Keratinocyte (primary cell): ENCODE measurements at places on chromosomes 16 and 17.

DNA sequence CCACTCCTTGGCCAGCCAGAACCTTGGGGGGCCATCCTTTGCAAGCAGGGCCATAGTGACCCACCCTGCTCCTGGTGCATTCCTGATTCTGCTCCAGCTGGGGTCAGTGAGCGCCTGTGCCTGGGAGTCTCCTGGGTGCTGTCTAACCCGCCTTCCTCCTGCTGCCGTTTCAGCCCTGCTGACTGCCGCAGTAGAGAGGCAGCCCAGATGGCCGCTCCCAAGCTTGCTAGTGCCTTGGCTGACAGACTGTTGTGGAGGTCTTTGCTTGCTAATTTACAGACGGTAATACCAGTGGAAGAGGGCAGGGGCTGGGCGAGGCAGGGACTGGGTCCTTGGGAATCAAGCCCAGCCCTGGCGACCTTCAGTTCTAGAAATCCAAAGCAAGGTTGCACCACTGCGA lies 99.6 kb downstream of the SOCS1 start:
- no peak for DNase-seq

- DNase-seq: no peak
Measured at GRCh38 chr16:27238016-27238587, 30.5 kb downstream of the NSMCE1 start.

DNA sequence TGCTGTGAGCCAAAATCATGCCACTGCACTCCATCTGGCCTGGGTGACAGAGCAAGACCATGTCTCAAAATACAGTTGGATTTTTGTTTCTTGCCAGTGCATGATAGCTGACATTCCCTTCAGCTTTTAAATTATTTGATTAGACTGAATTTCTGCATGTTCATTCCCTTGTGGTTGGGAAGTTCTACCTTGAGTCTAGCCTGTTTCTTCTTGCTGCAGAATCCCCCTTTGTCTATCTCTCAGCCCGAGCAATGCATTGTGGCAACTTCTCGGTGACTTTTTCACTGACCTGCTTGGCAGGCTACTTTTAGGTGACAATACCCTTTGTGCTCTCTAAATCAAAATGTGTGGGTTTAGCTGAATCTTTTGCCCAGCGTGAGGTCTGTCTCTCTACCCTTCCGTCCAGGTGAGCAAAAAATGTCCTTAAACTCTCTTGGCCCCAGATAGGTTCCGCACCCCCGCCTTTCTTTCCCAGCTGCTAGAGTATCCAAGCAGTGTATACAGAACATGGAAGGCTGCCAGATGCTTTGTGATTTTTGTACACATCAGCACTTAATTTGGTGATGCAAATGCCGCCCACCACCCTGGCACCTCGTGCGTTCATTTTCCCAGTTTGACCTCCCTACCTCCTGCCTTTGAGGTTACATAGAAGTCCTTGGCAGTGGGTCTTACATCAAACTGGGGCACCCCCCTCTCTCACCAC lies 130.2 kb downstream of the ABCC6 start:
- DNase-seq: no peak

DNA sequence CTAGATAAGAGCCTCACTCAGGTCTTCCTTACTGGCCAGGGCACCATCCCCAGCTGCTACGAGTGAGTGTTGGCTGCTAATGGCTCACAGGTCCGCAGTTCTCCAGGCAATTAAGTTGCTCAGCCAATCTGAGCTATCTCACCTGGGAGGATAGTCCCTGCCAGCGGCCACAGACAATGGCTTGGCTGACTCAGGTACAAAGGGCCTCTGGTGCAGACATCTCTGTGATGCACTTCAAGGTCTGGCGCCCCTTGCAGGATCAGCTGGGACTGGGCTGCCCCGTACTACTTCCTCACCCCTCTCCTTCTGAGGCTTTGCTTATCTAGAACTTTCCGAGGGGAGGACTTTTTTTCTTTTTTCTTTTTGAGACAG lies 49.2 kb upstream of the EMP2 start:
- DNase-seq: no peak

DNA sequence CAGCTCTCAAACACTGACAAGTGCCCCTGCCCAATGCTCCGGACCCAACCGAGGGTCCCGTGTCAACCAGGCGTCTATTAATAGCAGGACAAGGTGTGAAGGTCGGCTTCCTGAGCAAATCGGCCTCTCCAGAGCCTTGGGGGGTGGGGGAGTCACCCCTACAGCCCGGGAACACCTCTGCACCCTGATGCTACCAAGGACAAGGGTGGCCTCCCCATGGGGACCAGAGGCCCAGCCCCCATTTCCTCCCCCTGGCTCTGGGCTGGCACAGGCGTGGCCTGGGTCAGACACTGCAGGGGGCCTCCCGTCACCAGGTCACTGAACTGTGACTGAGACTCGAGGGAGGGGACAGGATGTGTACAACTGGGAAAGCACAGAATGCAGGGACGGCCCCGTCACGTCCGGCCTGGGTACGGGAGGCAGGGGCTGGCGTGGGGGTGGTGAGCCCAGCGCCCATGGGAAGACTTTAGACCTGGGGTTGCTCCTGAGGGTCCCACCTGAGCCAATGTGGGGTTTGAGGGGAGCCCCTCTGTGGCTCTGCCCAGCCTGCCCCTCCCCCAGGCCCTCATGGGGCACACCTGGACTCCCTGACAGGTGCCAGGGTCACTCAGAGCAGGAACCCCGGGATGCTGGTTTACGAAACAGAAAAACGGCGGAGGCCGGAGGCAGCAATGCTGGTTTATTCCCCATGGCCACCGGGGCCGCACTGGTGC lies 579 bp upstream of the CYBA start:
- DNase-seq: no peak

DNA sequence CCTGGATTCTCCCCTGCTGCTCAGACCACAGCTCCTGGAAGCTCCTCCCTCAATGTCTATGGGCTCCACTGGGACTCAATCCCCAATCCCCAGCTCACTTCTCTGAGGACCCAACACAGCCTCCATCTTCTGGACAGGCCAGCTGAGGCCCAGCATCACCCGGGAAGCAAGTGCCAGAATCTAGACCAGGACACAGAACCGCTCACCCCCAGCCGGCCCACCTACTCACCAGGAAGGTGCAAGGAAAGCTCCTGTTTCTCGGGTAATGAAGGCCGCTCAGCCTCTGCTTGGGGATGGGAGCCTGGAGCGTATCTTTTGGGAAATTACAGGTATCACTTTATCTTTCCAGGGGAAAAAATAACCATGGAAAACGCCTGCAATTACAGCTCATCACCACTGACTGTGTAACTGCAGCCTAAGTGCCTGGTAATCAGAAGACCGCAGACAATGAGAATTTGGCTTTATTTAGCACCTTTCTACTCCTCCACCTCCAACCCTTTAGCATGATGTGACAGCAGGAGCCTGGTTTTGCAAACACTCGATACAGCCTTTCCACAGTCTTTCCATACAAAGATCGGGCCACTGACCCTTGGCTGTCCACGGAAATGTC lies 49.6 kb upstream of the RPL38 start:
- DNase-seq: no peak

DNA sequence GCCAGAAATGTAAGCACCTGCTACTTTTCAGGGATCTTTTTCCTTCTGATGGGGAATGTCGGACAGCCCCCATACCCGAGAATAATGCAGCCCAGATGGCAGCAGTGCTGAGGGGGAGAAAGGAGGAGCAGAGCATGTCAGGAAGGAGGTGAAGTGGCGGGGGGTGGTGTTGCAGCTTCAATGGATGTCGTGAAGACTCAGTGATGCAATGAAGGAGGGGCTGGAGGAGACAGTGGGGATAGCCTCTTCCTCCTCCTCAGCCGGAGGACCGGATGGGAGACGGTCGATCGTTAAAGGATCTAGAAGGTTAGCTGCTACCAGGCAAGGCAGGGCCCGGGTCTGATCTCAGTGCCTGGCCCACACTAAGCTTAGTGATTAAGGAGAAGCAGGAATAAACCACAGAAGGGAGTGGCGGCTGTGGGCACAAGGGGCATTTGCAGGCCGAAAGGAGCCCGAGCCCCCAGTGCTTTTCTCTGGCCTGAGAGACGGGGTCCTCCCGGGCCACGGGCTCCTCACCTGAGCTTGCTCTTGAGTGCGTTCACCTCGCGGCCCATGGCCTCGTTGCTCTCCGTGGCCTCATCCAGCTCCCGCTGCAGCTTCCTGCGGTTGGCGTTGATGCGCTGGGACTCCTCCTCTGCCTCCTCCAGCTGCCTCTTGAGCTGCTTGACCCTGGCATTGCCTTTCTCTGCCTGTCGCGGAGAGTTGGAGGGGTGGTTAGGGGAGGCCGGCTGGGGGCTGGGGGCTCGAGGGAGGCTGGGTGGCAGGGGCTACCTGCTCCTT lies 64.5 kb downstream of the NDE1 start:
- DNase-seq: no peak

DNA sequence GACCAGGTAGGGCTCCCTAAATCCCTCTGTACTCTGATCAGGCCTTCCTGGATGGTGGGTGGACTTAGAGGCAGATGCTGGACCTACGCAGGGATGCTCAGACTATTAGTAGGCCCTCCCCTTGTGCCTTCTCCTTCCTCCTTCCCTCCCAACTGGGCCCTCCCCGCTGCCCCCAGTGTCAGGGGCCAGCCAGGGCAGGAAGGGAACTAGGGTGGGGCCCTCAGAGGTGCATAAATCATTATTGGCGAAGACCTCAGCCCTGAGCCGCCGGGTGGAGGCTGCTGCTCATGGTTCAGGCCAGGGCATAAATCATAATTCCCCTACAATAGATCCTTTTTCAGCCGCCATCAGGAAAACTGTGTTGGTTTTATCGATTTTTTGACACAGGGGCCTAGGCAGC lies 81.4 kb downstream of the MRM1 start:
- DNase-seq: no peak

GRCh38 chr16:73428121-73428520 lies 380.2 kb upstream of the ZFHX3 start:
- no peak for DNase-seq

DNA sequence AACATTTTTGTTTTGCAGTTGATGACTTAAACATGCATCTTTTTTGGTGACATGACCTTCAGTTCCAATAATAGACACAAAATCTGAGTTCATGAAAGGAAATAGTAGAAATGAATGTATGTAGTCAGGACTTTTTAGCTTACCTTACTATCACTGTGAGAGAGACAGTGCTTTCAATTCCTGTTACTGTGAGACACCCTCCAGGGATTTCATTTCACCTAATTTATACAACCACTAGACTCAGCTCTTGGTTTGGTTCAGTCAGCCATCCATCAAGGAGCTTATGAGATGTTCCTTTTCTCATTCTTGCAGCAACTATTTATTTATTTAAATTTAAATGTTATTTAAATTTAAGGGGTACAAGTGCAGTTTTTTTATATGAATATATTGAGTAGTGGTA lies 77.9 kb downstream of the MAP2K4 start:
- no peak for DNase-seq

GRCh38 chr17:79992649-79993389 lies 42.9 kb downstream of the TBC1D16 start:
- DNase-seq: no peak

GRCh38 chr17:56325313-56326000 lies 172.2 kb downstream of the ANKFN1 start:
- no peak for DNase-seq

DNA sequence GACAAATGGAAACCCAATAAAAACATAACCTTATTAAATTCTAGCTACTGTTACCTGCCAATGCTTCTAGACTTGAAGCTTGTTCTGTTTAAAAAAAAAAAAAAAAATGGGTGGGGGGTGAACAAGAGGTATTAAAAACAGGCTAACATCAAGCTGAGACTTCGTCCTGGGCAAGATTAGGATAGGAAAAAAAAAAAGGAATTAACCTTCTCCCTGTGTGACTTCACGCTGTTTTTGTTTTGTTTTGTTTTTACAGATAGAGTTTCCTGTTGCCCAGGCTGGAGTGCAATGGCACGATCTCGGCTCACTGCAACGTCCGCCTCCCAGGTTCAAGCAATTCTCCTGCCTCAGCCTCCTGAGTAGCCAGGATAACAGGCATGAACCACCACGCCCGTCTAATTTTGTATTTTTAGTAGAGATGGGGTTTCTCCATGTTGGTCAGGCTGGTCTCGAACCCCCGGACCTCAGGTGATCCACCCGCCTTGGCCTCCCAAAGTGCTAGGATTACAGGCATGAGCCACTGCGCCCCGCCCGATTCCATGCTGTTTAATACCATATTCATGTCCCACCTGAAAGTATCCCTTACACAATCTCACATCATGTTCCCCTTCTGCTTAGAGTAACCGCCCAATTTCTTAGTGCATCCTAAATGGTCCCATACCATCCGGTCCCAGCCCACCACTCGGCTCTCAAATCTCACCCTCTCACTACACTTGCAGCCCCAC lies 2.2 kb downstream of the USP31 start:
- DNase-seq: no peak

GRCh38 chr17:59845595-59846393 lies 46.9 kb downstream of the TUBD1 start:
- DNase-seq: peak; percentile 91

- peak; percentile 38 for DNase-seq
Measured at GRCh38 chr16:13168091-13168572, 266.7 kb downstream of the SHISA9 start.

GRCh38 chr17:35878361-35878760 lies 1.8 kb downstream of the CCL5 start:
- DNase-seq: no peak
